ENCODE measurements at places on chromosomes 7 and 10. TPM values are rescaled to one million over a fixed set of nuclear protein-coding genes. Genes with fewer than 3 reads are reported as not detected.

DNA sequence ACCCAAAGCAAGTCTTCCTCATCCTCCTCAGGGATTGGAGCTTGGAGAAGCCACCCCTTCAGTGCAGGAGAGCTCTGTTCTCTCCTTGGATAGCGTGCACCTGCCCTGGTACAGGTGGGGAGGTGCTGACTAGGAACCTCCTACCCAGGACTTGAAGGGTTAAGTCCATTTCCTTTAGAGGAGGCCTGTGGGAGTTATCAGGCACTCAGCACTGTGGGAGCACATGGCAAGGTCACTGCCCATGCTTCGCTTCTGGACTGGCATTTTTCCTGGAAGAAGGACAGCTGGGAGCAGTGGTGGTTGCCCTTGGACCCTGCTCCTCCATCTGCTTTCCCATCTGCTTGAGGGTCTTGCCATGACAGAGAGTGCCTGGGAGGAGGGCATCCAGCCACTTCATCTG is 142.8 kb downstream of the CXCL12 start:
- no peak for DNase-seq

GRCh38 chr10:78973901-78974616 is 94.7 kb upstream of the ZMIZ1 start:
- DNase-seq: no peak

DGKI gene
- total RNA-seq: 0.69 TPM

DNA sequence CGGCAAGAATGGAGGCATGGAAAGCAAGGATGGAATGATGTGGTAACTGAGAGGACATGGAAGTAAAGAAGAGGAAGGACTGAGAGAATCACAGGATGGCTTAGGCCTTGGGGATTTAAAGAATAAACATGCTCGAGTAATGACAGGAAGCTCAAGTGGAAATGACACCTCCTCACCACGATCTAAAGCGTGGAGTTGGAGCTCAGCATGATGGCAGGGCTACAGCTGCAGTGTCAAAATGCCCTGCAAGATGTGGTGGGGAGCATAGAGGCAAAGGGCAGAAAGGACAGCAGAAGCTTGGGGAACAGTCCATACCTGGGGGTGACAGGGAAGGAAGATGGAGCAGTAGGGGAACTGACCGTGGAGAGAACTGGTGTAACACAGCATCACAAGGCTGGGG is 229.5 kb upstream of the PLXNA4 start:
- no peak for DNase-seq

PYROXD2 gene
- total RNA-seq: 3.7 TPM

DNA sequence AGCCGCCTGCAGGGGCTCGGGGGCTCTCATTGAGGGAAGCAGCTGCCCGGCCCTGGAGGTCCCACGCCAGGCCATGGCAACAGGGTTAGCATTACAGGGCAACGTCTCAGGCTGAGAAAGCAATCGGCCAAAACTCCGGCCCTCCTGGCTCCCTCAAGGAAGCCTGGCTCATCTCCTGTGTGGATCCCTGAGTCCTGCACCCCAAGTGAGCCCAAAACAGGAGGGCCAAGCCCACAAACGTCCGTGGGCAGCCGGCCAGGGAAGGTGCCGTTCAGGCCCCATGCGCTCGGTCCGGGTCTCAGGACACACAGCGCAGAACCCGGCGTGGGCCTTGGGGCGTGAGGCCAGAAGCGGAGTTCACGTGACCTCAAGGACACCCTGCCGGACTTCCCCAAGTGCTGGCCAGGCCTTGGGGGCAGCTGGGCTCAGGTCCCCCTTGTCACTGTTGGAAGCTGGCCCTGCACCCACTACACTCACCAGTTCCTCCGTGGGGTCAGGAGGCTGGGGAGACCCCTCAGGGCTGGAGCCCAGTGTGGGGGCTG is 8.0 kb upstream of the PWWP2B start:
- DNase-seq: no peak

DNA sequence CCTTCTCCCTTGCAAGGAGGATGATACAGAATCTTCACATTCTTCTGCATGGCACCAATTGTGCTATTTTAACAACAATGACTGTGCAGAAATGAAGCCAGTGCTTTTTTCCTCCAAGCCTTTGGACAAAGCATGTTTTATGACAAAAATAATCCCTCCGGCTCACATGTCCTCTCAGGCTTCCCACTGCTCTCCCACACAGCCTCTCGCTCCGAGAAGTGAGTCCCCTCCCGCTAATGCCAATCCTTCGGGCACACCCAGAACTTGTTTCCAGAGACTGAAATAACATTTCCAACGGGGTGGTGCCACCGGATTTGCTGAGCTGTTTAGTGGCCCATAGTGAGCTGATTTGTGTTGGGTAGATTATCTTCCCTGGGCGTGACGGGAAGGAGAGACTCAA is 35.8 kb downstream of the RBM17 start:
- DNase-seq: no peak

DNA sequence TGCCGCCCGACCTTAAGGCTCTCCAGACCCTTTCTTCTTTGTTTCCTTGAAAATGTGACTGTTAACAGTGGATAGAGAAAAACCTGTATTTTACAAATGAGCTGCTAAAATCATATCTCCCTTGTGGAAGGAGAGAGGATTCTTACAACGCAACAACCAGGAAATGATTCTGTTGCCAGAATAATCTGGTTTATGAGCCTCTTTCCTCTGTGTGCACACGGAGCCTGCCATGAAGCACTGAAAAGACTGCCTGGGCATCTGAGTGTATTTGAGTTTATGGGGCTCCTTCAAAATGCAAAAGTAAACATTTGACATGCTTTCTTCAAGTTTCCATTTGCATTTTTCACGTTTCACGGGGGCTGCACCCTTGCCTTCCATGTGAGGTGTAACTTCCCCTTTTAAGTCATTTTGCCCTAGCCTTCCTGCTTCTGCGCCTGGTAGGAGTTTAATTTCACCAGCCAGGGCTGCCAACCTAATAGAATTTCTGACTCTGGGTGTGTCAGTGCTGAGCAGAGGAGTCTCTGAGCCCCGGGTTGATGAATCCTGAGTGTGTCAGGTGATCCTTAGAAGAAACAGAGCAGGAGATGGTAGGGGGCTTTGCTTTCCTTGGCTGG is 101.2 kb downstream of the GRB10 start:
- DNase-seq: no peak

TFR2 gene
- total RNA-seq: 1.1 TPM

DNA sequence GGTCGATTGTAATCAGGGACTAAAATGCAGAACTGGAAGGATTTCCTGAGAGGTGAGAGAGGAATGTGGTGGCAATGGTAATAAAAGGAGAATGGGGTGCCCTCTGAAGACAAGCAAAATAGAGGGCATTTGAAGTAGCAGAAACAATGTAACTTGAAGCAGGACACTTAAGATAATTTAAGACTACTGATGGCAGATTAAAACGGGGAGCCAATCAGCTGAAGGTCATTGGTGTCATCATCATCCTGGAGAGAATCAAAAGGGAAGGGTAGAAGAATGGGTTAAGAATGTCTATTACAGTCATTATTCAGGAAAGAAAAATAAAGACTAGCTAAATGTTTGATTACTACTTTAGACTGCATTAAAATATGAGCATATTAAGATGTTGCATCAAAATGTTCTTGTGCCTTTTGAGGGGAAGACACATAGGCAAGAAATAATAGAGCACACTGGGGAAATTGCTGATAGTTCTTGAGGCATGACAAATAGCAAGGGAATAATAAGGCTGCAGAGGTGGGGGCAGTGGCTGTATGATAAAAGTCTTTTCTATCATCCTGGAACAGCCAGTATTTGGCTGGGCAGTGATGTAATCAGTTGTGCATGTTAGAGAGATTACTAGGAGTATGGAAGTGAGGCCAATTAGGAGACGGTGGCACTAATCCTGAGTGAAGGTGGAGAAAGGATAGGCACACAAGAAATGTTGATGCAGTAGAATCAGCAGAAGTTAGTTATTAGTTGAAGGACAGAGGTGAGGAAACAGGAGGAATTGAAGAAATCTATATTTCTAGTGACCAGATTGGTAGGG is 60.2 kb downstream of the CCDC71L start:
- no peak for DNase-seq

DNA sequence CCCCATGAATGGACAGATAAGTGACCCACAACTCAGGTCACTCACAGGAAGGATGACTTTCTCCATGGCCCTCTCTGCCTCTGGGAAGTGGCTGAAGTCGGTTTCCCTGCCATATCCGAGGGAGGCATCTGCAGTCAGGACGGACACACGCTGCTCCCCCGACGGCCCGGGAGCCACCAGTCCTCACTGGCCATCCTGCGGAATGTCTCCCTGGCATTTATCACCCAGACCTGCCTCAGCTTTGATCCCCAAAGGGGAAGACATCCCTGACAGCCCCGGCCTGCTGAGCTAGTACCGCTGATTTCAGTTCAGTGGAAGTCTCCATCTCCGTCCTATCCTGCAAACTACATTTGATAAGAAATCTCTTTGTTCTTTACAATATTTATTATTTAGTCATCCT is 339.5 kb upstream of the MKI67 start:
- DNase-seq: no peak

DNA sequence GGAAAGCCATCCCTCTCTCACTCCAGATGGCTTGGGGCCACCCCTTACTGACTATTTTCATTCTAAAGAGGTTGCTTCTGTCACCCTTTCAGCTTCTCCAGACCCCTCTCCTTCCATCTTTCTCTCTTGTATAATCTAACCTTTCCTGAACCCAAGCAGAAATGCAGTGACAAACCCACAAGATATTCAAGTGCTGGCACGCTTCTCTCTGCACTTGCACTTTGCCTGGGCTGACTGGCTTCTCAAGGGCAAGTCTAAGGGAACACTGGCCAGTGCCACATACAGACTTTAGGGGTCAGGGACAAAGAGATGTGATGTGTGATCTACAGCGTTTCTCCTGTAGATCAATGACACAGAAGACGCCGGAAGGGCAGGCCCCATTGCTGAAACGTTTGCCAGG is 150.4 kb upstream of the LANCL2 start:
- DNase-seq: no peak

DNA sequence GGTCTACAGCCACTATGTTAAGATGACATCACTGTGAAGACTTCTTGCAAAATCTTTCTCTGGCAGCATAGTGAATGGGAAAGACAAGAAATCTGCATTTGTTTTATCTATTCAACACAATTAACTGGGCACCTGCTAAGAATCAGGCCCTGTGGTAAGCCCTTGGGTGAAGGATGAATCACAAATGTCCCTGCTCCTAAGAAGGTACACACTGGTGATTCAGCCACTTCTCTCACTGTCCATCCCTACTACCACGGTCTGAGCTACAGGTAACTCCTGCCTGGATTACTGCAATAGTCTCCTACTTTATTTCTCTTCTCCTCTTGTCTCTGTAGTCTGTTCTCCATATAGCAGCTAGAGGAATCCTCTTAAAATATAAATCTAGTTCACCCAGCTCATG is 116.1 kb downstream of the HIBADH start:
- DNase-seq: no peak

GRCh38 chr10:54284526-54285193 is 516.4 kb downstream of the PCDH15 start:
- peak; percentile 15 for DNase-seq

- no peak for DNase-seq
Observed at GRCh38 chr10:96986200-96986856, 154.2 kb downstream of the LCOR start.

- no peak for DNase-seq
Observed at GRCh38 chr10:74824184-74824899, 2.1 kb upstream of the KAT6B start.

PKD2L1 gene
- total RNA-seq: not detected

DNA sequence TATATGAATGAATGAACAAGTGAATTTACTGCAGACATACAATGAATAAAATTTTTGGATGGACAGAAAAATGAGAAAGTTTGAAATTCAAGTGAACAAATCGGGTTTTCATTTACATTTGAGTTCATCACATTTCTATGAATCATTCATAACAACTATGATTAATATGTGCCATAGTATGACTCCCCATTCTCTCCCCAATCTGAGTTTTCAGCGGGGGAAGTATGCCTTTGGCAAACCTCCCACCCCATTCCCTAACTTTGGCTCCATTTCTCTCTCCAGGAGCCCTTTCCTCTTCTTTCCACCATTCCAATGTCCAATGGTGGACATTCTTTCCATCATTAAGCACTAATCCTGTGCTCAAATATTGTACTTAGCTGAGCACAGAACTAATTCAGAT is 96.8 kb upstream of the LSM8 start:
- DNase-seq: no peak

DNA sequence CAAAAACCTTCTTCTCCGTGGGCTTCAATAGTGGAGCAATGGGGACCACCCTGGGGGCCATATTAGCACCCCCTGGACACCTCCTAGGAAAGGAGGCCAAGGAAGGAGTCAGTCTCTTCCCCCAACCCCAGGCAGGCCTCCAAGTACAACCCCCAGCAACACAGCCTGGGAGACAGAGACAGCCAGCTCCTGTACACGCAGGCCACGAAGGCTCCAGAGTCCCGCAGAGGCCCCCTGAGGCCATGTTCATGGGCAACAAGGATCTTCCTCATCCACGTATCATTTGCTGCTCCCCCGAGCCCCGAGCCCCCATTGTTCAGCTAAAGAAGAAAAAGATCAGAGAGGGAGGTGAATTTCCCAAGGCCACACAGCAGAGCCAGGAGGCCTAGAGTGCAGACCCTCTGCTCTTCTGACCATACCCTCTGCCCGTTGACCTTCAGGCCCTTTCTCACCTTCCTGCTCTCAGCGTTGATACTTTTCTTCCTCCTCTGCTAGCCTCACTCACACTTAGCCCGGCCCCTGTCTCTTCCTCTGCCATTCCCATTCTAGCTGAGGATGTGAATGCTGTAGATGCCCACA is 35.9 kb upstream of the MYL10 start:
- DNase-seq: no peak

DNA sequence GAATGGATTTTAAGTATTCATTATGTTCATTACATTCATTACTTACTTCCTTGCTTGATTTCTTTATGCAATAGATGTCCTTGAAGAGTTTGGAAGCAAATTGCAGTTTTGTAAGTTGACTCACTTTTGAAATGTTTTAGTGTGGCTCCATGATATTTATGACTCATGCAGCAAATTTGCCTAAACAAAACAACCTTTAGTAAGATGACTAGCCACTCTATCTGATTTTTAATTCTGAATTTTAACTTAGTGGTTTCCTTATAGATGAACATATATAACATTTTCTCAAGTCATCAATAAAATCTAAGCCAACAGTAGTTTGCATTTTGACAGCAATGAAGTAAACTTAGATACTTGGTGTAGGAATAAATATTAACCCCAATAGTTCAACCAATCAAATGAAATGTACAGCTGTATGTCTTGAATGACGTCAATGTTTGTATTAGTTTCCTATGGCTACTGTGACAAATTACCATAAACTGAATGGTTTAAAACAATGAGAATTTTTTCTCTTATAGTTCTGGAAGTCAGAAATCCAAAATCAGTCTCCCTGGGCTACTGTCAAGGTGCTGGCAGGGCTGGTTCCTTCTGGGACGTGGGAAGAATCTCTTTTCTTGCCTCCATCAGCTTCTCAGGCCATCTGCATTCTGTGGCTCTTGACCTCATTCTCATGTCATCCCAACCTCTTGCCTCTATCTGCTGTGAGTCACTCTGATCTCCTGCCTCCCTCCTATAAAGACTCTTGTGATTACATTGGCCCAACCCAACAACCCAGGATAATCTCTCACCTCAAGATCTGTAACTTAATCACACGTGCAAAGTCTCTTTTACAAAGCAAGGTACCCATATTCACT is 73.4 kb downstream of the AHR start:
- DNase-seq: peak; percentile 84

GRCh38 chr10:114764656-114765055 is 56.9 kb upstream of the FHIP2A start:
- no peak for DNase-seq

CRHR2 gene
- total RNA-seq: not detected

BICC1 gene
- 150 TPM for total RNA-seq

ZP3 gene
- total RNA-seq: 4.7 TPM

- DNase-seq: no peak
Observed at GRCh38 chr7:78260826-78261225, 462.3 kb downstream of the PHTF2 start.

Data from epithelial cell of proximal tubule (primary cell).